ENCODE measurements at places on chromosomes 6 and 20.
A peak's percentile ranks its signal among the peaks of the same experiment; 100 is the strongest.

DNA sequence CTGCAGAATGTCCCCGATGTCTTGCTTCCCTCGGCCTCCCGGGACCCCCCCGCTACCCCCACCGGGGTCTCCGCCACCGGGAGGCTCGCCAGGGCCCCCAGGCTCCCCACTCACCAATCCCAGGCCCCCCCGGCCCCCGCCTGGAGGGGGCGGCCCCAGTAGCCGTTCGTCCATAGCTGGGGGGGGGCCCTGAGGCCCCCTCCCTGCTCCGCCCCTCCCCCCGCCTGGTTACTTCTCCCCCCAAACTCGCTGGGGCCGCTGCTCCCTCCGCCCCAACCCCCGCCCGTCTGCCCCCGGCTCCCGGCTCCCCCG is 304 bp downstream of the PBX2 start:
- no peak for DNase-seq

GRCh38 chr6:153553627-153554026 is 422.5 kb upstream of the RGS17 start:
- DNase-seq = no peak

DNA sequence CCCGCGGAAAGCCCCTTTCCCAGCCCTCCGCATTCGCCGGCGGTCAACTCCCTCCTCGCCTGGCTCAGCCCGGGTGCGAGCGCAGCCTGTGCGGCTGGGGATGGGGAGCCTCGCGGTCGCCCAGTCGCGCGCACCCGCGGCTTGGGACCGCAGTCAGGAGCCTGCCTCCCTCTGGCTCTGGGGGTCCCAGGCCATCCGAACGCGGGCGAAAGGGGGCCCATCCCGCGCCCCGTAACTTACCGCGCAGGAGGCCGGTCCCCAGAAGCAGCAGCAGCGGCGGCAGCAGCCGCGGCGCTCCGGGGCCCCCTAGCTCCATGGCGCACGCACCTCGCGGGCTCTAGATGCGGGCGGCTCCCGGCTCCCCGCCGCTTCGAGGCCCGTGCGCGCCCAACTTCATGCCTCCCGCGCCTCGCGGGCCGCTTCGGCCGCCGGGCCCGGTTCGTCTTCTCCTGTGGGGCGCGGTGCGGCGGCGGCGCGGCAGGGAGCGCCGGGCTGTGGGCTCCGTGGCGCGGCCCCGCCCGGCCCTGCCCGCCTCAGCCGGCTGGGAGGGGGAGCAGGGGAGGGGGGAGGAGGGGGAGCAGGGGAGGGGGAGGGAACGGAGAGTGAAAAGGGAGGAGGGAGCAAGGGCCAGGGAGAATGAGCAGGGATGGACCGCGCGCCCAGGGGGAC is at the start of gene CHRNA4:
Gene CHRNA4, minus strand, starts transcription at position 500 of the 669 bp plus-strand sequence. Its CDS starts 184 bp downstream, at position 316.
- no peak for DNase-seq

GRCh38 chr6:27157459-27158315 is 89.8 kb upstream of the PRSS16 start:
- peak; percentile 88 for DNase-seq

GRCh38 chr6:50836231-50836630 is 17.6 kb downstream of the TFAP2B start:
- no peak for DNase-seq

DNA sequence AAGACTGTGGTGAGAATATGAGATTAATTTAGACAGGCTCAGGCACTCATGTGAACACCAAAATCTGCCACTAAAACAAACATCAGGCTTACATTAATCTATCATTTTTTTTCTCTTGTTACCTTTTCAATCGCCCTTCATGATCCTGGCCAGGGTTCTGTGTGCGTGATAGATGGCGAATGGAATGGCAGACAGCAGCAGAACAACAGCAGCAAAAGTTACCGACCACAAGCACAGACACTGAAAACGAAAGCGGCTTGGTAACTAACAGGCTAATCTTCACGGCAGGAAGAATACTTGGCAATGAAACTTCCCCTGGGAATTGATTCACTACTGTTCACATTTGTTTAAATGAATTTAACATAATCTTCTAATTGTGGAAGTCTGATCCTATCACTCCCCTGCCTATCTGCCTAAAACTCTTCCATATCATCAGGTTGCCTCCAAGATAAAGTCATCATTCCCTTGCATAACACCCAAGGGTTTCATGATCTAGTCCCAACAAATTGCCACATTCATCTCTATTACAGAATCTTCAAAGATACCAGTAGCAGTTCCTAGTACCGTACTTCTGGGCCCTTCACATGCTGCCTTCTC is 28.7 kb downstream of the PTPRK start:
- no peak for DNase-seq

- no peak for DNase-seq
Observed at GRCh38 chr20:62665826-62666735, 23.8 kb downstream of the SLCO4A1 start.

DNA sequence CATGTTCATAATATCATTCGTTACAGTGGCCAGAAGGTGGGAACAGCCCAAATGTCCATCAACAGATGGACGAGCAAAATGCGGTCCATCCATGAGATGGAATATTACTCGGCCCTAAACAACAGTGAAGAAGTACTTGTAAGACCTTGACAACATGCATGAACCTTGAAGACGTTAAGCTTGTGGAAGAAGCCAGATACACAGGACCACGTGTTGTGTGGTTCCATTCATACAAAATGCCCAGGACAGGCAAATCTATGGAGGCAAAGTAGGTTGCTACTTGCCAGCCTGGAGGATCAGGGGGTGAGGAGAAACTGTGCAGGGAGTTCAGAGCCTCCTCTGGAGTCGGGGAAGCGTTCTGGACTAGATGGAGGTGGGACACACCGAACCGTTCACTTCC is 207.1 kb downstream of the ERMARD start:
- DNase-seq = no peak

GRCh38 chr6:27605401-27606342 is 132.8 kb upstream of the ZNF184 start:
- no peak for DNase-seq

- no peak for DNase-seq
Observed at GRCh38 chr20:54151075-54151439, 22.7 kb downstream of the CYP24A1 start.

DNA sequence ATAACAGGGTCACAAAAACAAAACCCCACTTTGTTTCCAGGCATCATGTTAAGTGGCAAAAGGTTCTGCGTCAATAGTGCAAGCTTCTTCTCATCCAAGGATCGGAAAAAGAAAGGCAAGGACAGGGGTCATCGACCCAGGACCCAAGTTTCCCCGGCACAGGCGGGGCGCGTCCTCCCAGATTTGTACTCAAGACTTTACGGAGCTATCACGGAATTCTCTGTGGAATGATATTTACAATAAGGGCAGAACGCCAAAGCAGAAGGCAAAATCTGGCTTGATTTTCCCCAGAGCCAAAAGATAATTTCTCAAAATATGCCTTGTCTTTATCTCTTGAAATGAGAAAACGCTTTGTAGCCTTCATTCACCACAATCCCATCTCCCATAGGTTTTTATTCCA is 25.5 kb downstream of the PDE10A start:
- no peak for DNase-seq

DNA sequence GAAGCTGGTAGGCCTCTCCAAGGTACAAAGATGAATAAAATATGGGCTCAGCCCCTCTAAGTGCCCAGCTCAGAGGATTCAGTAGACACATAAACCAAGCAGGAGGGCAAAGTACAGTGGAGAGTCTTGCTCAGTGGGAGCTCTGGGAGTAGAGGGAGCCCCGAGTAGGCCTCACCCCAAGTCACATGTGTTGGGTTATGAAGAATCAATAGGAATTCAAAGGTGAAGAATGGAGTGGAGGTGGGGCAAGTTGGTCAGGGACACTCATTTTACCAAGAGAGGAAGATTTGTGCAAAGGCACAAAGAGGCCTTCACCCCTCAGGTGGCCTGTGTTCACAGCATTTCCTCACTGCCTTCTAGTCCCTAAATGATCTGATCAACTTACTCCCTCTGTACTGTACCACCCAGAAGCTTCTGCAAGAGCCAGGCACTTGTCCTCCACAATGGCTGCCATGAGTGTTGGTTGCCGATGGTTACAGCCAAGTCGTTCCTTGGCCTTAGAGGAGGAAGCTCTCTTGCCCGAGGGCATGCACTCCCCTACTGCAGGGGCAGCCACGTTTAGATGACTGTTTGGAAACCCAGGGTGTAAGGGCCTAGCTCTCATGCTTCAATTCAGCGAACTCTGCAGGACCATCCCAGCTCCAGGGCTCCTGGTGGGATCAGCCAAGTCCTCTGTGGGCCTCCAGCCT is 6.7 kb upstream of the CDKN1A start:
- no peak for DNase-seq

DNA sequence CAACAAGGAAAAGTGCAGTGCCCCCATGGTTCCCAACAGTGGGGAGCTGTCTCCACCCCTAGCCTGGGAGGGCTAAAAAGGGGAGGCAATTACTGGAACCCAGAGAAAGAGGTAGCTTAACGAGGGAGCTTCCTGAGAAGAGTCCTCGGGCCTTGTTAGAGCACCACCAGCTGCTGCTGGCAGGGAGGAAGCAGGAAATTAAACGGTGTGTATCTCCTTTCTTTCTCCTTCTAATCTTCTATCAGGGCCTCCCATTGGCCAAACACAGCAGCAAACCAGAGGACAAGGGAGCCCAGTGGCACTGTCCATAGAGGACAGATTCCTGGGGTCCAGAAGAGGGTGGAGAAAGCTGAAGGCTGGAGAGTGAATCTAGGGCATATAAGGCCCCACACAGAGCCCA is 7.6 kb upstream of the BTN2A2 start:
- DNase-seq = no peak

DNA sequence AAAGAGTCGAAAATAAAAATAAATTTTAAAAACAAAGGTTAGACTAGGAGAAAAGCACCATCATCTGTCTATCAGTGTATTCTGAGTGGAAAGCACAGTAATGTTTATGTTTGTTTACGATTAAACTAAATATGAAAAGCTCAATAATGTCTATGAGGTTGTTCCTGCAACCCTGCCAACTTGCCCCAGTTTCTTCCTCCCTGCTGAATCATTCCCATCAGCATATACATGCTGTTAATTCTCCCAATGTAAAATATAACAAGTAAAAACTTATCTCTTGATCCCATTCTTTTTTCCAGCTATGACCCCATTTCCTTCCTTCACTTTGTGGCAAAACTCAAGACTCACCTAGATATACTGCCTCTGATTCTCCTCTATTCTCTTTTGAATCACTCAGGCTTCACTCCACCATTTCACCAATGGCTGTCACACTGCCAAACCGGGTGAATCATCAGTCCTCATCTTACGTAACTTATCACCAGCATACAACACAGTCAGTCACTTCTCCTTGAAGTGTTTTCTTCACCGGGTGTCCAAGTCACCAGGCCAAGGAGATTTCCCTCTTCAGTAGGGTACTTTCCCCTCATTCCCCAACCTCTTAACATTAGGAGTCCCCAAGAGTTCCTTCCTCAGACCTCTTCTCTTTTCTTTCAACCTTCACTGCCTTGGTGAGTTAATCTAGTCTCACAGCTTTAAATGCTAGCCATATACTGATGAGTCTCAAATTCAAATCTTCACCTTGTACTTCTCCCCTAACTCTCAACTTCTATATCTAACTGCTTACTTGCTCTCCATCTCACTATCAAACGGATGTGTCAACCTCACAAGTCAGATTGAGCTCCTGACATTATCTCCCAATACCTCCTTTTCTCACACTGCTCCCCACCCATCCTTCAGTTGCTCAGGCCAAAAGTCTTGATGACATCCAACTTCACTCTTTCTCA is 6.2 kb downstream of the TMEM242 start:
- DNase-seq = peak; percentile 56

Data from keratinocyte (primary cell).